CD4-positive, CD25-positive, alpha-beta regulatory T cell (primary cell): ENCODE measurements at places on chromosomes 5 and 9. TPM values are rescaled to one million over a fixed set of nuclear protein-coding genes. Genes with fewer than 3 reads are reported as not detected.

GRCh38 chr5:40776658-40776977 lies 20.9 kb upstream of the TTC33 start:
- no peak for DNase-seq

GRCh38 chr5:154806176-154806575 lies 44.2 kb downstream of the FAXDC2 start:
- no peak for DNase-seq

DNA sequence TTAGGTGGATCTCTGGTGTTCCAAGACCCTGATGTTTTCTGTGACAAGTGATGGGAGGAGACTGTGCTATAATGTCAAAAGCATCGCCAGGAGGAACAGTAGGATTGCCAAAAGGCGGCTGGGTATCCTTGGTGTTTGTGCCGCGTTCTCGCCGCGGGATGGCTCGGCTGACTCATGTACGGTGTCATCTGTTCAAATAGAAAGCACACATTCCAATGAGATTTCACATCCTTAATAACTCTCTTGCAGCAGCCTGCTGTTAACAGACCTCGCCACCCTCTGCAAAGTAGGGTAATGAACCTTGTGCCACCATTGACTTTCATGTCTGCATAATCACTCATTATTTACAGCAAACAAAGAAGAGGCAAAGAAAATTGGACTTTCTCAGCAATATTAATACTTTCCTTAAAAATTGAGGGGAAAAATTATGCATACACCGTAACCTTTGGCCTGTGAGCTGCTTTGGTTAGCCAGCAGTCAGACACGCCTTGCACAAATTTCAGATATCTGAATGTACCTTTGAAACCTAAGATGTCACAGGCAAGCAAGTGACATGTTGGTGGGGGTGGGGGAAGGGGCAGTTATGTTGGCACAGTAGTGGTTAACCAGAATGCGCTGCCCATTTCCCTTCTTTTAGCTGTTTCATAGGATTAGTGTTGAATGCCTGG lies 289.4 kb downstream of the EFNA5 start:
- DNase-seq = no peak

- peak; percentile 33 for DNase-seq
Observed at GRCh38 chr9:21559402-21560280, 77.5 kb upstream of the IFNE start.

DNA sequence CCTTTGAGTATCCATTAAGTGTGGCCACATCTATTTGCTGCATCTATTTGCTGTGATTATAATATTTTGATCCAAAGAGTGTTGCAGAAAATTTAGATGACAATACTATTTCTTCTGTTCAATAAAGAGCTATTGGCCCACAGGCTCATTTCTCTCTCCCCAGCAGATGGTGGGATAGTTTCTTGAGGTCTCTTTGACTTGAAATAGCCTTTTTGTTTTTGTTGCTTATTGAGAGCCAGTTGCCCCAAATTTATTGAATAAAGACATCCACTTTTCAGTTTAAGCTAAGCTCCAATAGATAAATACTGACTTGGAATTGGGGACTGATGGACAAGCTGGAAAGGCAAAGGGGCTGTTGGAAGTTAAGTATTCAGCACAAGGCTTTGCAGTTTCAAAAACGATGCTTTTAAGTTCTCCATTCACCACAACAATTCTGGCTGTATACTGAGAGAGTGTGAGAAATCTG lies 290.1 kb upstream of the MPDZ start:
- no peak for DNase-seq

- no peak for DNase-seq
Observed at GRCh38 chr5:162593881-162594280, 526.3 kb downstream of the GABRG2 start.

DNA sequence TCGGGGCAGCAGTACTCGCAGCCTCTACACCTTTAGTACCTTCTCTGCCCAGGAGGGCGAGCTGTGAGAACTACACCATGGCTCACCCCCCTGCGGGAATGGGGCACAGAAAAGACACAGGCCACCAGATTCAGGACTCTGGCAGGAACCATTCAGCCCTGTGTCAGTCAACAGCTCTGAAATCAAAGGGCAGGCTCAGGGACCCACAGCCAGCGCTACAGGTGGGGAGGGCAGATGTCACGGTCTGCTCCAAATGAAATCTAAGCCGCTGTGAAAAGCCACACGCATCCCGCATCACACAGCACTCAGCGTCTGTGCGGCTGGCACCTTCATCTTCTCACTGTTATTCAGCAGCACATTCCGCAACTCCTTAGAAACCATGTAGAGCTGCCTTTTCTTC lies 27.9 kb downstream of the NSUN2 start:
- DNase-seq = no peak

DNA sequence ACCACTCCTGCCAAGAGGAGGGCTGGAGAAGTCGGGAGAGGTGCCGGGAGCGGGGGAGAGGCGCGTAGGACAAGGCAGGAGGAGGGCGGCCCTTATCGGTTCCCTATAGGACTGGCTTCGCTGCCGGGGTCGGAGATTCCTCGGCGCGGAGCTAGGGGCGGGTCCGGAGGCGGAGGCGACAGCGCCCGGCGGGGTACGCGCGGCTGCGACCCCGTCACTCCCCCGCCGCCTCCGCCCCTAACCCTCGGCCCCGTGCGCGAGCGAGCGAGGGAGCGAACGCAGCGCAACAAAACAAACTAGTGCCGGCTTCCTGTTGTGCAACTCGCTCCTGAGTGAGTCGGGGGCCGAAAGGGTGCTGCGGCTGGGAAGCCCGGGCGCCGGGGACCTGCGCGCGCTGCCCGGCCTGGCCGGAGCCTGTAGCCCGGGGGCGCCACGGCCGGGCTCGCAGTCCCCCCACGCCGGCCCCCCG lies 2.0 kb downstream of the GLIS3 start:
- peak; percentile 21 for DNase-seq

DNA sequence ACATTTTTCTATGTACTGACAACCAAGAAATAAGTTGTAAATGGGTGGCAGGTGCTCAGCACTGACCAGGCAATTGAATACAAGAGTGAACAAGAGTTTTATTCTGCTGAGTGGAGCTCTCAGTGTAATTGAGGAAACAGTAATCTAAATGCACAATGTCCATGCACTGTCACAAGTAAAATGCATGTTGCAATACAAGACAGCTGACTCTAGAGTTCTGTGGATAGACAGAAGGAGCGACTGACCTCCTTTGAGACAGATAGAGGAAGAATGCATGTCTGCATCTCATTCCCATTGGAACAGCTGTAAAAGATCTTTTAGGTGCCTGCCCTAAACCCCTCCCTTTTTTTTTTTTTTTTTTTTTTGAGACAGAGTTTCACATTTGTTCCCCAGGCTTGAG lies 299.0 kb downstream of the FBXL7 start:
- no peak for DNase-seq

DNA sequence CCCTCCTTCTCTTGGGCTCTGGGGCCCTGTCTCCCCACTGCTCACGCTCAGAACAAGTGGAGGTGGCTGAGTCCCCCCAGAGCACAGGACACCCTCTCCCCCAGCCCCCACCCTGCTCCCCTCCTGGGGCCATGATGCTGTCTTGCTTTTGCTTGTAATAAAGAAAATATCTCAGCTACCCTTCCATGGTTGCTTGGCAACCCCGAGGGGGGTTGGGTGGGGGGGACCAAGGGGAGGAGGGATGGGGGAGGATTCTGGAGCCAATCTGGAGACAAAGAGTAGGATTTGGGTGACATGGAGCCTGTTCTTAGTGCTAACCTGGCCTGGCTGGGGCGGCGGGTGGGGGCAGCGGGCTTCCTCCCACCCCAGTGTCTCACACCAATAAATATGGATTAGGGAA lies 16.1 kb upstream of the CERCAM start:
- DNase-seq = no peak

DNA sequence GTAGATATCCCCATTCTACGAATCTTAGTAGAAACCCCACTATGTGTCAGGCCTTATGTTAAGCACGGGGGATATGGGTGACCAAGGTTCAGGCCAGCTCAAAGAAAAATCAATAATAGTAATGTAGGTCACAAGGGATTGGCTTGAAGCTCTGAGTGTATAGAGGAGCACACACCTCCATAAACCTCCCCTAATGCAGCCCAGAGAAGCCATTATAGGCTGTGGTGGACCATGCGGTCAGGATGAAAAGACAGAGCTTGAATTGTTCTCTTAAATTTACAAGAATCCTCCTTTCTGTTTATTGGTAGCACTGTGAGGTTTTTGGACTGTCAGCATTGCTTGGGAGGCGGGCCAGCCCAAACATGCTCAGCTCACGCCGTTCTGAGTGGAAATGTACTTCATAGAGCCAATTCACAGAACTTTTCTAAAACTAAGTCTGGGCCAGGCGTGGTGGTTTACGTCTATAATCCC lies 9.1 kb downstream of the PDE6A start:
- DNase-seq = no peak

GRCh38 chr5:96317945-96318344 lies 115.1 kb downstream of the PCSK1 start:
- no peak for DNase-seq

- no peak for DNase-seq
Observed at GRCh38 chr5:30390095-30390494, 803.4 kb upstream of the CDH6 start.

GRCh38 chr9:19270421-19270949 lies 40.0 kb downstream of the DENND4C start:
- no peak for DNase-seq

DNA sequence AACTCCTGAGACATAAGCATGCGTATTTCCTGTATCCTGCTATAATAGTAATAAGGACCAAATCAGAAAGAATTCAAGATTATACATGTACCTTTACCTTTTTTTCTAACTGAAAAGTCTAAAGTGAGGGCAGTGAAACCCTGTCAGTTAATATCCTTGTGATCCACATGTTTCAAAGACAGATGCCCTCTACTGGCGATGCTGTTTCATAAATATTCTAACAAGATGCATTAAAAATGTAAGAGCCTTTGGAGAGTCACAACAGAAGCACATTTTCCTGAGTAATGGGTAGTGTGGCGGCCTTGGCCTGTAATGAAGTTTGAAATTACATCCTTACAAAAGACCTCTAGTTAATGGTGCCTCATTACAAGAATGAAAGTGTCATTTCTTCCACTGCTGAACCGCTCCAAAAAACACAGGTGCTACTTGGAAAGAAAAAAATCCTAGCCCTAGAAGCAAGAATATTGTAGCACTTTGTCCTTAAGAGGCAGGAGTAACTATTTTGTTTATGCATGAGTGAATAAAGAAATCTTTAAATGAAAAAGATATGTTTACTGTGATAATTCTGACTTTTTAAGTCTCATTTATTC lies 232.6 kb downstream of the EPB41L4A start:
- peak; percentile 50 for DNase-seq

- no peak for DNase-seq
Observed at GRCh38 chr9:18531136-18532065, 57.4 kb downstream of the ADAMTSL1 start.

- no peak for DNase-seq
Observed at GRCh38 chr9:110890416-110890815, 147.9 kb downstream of the LPAR1 start.

GRCh38 chr5:9198394-9198793 lies 347.5 kb downstream of the SEMA5A start:
- DNase-seq = no peak

DNA sequence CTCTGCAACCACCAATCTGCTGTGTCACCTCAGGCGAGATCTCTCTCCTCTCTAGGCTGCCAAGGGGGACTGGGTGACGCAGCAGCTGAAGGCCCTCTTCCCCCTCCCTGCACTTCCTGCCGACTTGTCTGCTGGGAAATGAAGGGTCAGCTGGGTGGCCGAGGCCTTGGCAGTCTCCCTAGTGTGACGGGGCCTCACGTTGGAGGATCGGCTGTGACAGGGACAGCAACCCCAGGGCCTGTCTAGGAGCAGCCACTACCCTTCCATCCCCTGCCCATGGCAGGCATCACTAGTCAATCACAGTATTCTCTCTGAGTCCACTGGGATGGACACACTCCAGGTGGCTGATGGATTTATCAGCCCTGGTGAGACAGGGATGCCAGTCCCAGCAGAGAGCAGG lies 107.3 kb upstream of the SARDH start:
- DNase-seq = no peak

DNA sequence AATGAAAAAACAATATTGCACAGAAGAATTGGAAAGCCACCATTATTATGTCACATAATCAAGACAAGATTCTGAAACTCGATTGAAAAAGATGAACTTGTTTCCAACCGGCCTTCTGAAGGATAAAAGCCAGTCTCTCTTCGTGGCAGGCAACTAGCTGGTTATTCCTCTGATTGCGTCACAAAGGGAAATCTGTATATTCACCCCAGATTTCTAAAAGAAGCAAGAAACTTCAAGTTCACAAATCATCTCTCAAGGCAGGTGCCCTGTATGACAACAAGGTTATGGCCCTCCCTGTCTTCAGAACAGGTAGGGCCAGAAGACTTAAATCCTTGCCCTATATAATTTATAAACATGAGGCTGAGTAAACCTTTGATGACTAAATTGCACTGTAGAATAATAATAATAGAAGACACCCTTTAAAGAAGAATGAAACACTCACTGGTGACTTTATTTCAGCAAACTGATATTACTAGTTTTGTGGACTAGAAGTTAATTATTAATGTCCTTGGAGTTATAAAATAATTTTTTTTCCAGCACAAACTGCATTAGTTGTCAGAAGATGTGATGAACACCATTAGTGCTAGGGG lies 2.9 kb upstream of the KLF4 start:
- no peak for DNase-seq

GRCh38 chr5:148816357-148816756 lies 10.1 kb upstream of the ADRB2 start:
- no peak for DNase-seq

The PCDHGA11 gene
- total RNA-seq = not detected

The RNF44 gene
- total RNA-seq = 268 TPM

The PAEP gene
- not detected for total RNA-seq

The ZNF658 gene
- total RNA-seq = 1.5 TPM

The SPATA31A3 gene
- not detected for total RNA-seq

The GZMA gene
- total RNA-seq = 22.6 TPM

The SLC28A3 gene
- not detected for total RNA-seq

The KCNMB1 gene
- 0.25 TPM for total RNA-seq

The OR1K1 gene
- not detected for total RNA-seq

The FCN2 gene
- not detected for total RNA-seq

The ADRA1B gene
- total RNA-seq = not detected

The TAF11L4 gene
- total RNA-seq = not detected

The KIF12 gene
- total RNA-seq = not detected

The GAS1 gene
- 0.12 TPM for total RNA-seq

The ROR2 gene
- 0.12 TPM for total RNA-seq
